ENCODE measurements at places on chromosomes 1 and 21.
A peak's percentile ranks its signal among the peaks of the same experiment; 100 is the strongest.

GRCh38 chr1:87103074-87103473, 188.6 kb downstream of the HS2ST1 start:
- no peak for DNase-seq

DNA sequence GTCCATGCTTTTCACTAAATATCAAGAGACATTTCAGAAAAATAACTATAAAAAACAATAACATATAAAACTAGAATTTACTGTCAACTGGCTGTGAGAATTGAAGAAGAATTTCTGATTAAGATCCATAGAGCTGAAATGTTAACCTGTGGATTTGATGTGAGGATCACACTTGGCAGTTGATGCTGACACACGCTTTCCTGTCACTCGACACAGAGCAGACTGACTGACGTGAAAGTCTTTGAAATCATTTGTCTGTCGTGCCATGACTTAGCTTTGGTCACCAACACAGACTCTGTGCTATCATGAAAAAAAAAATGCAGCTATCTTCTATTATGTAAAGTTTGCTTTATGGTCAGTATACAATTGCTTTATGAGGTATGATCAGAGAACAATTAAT, 706.0 kb upstream of the ZP4 start:
- no peak for DNase-seq

DNA sequence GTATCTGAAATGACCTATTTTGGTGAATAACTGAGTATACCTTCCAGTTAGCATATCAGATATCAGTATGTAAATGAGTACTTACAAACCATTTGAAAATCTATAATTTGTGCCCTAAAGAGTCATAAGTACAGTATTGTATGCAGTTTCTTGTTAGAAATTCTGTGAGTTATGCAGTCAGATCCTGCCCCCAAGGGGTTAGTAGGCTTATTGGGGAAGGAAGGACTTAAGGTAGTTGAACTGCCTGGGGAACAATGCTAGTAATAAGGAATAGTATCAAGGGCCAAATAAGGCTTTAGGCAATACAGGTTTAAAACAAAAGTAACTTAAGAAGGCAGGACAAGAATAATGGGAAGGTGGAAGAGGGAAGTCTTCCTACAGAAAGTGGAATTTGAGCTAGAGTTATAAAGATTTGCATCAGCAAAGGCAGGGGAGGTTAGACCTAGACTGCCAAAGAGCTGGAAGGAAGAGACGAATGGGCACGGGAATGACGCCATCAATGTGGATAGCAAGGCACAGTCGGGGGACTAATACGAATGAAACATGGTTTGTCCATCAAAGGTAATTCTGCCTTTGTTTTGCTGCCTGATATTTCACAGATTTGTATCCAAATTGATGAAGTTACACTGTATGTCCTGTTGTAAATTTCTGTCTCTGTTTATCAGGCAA, 182.9 kb upstream of the DPYD start:
- DNase-seq: no peak

- DNase-seq: no peak
These were observed 14.3 kb downstream of the ATF3 start for GRCh38 chr1:212622906-212623305.

DNA sequence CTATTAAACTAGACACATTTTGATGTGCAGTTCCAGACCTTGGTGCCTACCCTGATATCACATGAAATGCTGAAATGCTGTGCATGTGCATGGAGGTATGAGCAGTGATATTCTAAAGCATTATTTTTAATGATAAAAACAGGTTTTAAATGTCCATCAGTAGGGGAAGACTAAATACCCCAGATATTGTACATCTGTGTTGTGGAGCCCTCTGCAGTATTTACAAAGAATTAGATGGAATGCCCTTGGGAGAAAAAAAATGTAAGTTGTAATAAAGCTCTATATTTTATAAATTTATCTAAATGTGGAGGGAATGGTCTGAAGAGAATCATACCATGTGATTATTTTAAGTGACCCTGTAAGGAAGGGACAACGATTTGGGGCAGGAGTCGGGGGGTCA, 39.1 kb upstream of the IGSF5 start:
- no peak for DNase-seq

GRCh38 chr1:241105147-241105546, 251.9 kb downstream of the RGS7 start:
- no peak for DNase-seq

GRCh38 chr1:80673935-80674597, 1126.7 kb upstream of the ADGRL2 start:
- no peak for DNase-seq

- DNase-seq: no peak
These were observed 141.9 kb downstream of the PTBP2 start for GRCh38 chr1:96863449-96863848.

DNA sequence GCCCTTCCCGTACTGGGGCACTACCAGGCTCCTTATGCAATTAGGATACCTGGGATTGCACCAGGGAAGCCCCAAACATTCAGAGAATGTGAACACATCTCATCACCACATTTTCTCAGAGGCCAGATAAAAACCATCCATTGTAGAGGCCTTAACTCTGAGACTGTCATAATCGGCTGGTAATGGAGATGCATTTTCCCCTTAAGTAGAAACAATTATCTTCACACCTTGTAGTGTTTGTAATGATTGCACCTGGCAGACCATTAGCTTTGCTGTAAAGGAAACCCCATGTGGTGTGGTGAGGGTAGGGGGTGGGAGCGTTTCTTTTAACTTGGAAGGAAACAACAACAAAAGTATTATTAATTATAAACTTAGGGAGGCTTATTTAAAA, 90.0 kb upstream of the TLR5 start:
- DNase-seq: no peak

DNA sequence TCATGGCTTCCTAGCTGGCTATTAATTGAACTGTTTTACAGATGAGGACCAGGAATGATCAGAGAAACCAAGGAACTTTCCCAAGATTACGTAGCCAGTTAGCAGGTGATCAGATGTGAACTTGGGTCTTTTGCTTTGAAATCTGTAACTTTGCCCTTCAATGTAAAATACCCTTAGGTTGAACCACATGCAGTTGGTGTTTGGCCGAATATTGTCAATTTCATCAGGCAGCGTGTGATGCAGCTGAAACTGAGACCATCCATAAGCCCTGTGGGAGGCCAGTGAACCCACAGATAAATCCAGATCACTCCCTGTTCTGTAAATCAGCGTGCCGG, 150.8 kb downstream of the ETS2 start:
- DNase-seq: no peak

GRCh38 chr21:28856588-28857250, 136.0 kb downstream of the LTN1 start:
- no peak for DNase-seq

DNA sequence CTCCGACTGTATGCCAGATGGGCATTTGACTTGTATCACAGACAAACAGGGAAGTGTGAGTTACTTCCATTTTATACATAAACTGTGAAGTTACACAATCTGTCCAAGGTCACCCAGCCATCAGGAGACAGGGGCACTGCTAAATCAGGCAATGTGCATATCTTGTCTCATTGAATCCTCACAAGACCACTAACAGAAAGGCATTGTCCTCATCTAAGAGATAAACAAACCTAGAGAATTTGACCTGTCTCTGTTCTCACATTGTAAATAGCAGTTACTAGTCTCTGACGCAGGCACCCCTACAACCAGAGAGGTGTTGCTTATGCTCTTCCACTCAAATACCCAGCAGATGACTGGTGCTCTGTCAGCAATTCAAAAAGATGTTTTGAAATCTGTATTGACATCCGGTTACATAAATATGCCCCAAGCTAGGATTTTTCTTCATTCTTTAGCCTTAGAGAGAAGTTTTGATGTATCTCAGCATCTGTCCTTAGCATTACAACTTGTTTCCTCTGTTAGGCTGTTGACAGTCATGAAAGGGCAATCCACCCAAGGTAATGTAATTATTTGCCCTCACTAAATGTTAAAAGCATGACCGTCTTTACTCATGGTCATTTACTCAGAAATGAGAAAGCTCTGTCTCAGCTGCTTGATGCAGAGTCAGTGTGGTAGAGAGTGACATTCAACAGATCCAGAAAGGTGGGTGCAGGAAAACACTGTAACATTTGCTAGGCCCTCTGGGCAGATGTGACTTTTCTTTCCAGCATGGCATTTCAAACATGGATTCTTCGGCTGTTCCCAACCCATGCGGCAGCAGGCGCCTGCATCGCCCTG, 51.9 kb upstream of the ZNF326 start:
- no peak for DNase-seq

DNA sequence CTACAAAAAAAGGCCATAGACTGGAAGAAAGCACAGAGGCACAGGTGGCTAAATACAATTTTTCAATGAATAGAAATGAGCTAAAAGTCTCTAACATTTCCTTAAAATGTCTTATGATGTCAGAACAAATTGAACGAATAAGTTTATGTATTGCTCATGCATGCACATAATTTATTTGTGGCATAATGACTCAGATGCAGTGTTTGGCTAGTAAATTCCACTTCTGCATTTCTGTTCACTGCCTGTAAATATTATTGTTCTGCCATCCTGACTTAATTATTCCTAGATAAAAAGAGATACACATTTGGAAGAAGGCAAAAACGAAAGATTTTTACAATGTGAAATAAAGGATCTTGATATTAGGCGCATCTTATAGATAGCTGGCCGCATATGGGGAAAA, 26.6 kb upstream of the EXO1 start:
- DNase-seq: no peak

- no peak for DNase-seq
These were observed 86.3 kb upstream of the CNIH3 start for GRCh38 chr1:224529844-224530243.

GRCh38 chr21:35529171-35529863, 480.2 kb upstream of the RUNX1 start:
- DNase-seq: no peak

- no peak for DNase-seq
These were observed 16.2 kb downstream of the BTBD8 start for GRCh38 chr1:92096317-92096716.

DNA sequence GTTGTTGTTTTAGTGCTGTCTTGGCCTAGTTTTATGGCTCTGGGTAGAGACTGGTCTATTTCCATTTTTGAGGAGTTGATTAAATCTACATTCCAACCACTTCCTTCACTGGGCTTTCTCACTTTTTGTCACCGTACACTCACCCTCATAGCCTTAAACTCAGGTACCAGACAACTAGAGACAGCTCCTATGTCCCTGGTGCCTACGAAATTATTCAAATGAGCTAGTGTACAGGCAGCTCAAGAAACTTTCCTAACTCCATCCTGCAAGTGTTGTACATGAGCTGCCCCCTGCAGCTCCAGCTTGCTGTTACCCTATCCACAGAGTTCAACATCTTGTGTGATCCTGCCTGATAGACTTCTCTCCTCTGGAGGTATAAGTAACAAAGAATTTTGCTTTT, 704.8 kb upstream of the RGS18 start:
- DNase-seq: no peak

DNA sequence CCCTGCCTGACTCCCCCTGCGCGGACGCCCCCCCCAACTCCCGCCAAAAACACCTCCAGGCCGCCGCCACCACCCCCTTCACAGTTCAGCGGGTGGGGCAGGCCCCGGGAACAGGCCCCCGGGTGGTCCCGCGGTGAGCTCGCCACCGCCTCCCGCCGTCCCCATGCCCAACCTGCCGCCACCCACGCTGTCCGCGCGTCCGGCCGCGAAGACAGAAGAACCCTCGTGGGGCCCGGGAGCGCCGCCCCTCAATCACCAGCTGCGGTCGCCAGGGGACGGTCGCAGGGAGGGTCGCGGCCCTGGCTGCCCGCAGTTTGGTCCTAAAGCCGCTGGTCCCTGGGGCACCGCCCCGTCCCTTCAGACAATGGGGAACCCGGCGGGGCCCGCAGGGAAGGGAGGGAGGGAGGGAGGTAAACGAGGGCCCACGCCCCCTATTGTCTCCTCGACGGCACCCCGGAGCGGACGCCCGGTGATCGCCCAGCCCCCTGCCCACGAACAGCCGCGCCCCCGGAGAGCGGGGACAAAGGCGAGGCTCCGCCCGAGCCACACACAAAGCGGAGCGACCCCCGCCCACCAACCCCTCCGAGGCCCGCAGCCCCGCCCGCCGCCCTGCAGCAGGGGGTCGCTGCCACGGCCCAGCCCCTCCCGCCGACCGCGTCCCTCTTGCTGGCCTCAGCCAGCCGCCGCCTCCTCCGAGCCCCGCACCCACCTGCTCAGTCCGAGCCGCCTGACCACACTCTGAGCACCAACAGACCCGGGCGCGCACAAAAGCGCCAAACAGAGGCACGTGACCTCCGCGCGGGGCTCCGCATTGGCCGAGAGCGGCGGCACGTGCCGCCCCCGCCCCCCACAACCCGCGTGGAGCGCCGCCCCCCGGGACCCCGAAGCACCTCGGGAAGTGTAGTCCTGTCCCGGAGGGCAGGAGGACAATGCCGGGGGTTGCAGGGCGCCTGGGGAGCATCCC, at the start of gene STMN1:
STMN1 (minus strand) TSS at position 740 of the 964 bp plus-strand sequence. CDS start 1,743 bp downstream, outside the sequence.
- peak; percentile 95 for DNase-seq

DNA sequence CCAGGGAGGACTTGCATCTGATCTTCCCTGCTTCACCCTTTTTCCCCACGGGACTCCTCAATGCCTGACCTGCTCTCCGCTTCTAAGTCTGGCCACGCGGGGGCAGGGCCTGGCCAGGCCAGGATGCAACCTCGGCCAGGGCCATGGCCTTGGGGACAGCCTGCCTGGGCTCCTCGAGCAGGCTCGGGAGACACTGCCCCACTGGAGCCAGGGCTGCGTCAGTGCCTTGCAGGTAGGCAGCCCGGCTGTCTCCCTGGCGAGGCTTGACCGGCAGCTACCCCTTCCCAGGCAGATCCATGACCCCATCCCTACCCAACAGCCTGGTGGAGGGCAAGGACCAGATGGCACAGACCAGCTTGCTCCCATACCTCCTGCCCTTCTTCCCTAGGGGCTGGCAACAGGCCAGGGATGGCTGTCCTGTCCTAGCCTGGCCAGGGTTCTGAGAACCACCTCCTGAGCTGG, 2.7 kb upstream of the PRDM16 start:
- DNase-seq: no peak

- no peak for DNase-seq
These were observed 163.6 kb downstream of the CAMTA1 start for GRCh38 chr1:6948861-6949260.

- DNase-seq: no peak
These were observed 46.2 kb downstream of the USP25 start for GRCh38 chr21:15775981-15776380.

DNA sequence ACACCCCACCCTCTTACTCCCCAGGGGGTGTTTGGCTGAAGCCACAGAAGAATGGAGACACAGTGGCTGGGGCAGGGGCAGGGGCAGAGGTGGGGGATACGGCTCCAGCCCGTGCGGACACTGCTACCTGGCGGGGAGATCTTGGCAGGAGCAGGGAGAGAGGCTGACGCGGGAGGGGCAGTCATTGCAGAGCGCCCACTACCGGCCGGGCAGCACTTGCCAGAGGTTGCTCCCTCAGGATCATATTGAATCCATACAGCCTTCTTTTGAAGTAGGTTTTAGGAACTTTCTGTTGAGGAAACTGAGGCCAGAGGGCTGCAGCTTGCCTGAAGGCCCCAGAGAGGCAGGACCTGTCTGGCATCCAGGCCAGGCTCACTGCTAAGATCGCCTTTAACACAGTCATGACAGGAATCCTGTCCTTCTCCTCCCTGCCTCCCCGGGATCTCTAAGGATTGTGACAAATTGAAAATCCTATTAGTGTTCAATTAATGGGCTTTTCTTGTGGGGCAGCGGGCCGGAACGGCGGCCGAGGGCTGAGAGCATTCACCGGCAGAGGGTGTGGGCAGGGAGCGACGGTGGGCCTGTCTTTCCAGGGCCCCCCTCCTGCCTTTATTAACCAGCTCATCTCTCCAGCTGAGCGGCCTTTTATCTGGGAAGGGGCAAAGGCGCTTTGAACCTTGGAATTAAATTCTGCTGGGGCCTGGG, 65.5 kb upstream of the WNT4 start:
- no peak for DNase-seq

All from GM06990 (cell line).